ENCODE measurements at places on chromosomes 7 and 10. TPM values are rescaled to one million over a fixed set of nuclear protein-coding genes. Genes with fewer than 3 reads are reported as not detected.

Gene APBB1IP
- 4.2 TPM for total RNA-seq

Gene CC2D2B
- total RNA-seq, result 1.6 TPM

Gene RET
- 1.6 TPM for total RNA-seq

Gene HOXA9
- total RNA-seq, result 7.8 TPM

Gene LRIT1
- not detected for total RNA-seq

Gene ERVW-1
- total RNA-seq, result not detected

Gene BAZ1B
- total RNA-seq, result 38.1 TPM

Gene LRRD1
- 0.52 TPM for total RNA-seq

Gene UPP1
- total RNA-seq, result 1.0 TPM

Gene SH3PXD2A
- total RNA-seq, result 30.3 TPM

Gene DOCK1
- total RNA-seq, result 52.7 TPM

Gene HKDC1
- total RNA-seq, result not detected

Gene CACNA2D1
- 116 TPM for total RNA-seq

Gene ZNF736
- 20.4 TPM for total RNA-seq

Gene CDH23
- 3.7 TPM for total RNA-seq

Gene GNG11
- 20.4 TPM for total RNA-seq

Gene GIMAP6
- 15.7 TPM for total RNA-seq

Gene ICA1
- total RNA-seq, result 8.9 TPM

Gene C10orf143
- not detected for total RNA-seq

Gene TWIST1
- 12.0 TPM for total RNA-seq

Gene IKZF1
- total RNA-seq, result 2.1 TPM

Gene EN2
- total RNA-seq, result under 0.01 TPM

Gene ACSL5
- total RNA-seq, result 4.2 TPM

Gene CYP26C1
- total RNA-seq, result not detected

Gene HTR7
- total RNA-seq, result under 0.01 TPM

Gene NEURL1
- total RNA-seq, result 12.0 TPM

Gene WDFY4
- 2.6 TPM for total RNA-seq

Gene CLDN4
- total RNA-seq, result not detected

Gene DRGX
- not detected for total RNA-seq

Gene AMZ1
- under 0.01 TPM for total RNA-seq

Gene COL1A2
- 6,663 TPM for total RNA-seq

Gene SMC3
- 18.3 TPM for total RNA-seq

Gene LRRC17
- 28.2 TPM for total RNA-seq

Gene PNLIPRP3
- total RNA-seq, result under 0.01 TPM

Gene GTF2IRD1
- total RNA-seq, result 16.2 TPM

Gene H2BK1
- not detected for total RNA-seq

Measured in skeletal muscle tissue (tissue), 5 donors.